ENCODE measurements at places on chromosomes 5 and 9.

- no peak for DNase-seq
Observed at GRCh38 chr5:55888205-55888604, 37.0 kb downstream of the IL31RA start.

DNA sequence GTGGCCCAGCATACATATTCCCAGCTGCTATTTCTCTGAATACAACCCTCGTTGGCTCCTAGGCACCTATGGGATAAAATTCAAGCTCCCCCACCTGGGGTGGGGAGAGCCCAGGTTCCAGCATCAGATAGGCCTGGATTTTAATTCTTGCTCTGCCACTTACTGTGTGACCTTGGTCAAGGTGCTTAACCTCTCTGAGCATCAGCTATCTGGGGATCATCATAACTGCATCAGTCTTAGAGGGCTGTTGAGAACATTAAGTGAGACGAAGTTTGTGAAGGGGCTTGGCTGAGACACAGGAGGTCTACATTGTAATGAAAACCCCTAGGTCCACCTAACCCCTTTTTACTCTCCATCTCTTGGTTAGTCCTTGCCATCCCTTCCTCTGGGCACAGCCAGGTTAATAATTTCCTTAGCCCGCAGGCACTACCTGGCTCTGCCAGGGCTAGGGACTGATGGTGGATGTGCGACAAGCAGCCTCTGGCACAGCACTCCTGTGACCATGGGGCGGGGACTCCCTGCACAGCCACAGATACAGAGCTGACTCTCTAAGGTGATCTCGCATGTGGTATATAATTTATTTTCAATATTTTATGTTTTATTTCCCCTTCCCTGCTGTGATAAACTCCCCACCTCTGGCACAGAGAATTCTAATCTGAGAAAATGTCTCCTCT is 68.7 kb downstream of the CRB2 start:
- no peak for DNase-seq

- no peak for DNase-seq
Observed at GRCh38 chr5:32503261-32503660, 58.7 kb upstream of the ZFR start.

- no peak for DNase-seq
Observed at GRCh38 chr5:135891791-135892190, 3.9 kb downstream of the IL9 start.

GRCh38 chr5:89275066-89275855 is 392.3 kb upstream of the MEF2C start:
- DNase-seq = no peak

- no peak for DNase-seq
Observed at GRCh38 chr9:73539881-73540390, 388.3 kb downstream of the ANXA1 start.

DNA sequence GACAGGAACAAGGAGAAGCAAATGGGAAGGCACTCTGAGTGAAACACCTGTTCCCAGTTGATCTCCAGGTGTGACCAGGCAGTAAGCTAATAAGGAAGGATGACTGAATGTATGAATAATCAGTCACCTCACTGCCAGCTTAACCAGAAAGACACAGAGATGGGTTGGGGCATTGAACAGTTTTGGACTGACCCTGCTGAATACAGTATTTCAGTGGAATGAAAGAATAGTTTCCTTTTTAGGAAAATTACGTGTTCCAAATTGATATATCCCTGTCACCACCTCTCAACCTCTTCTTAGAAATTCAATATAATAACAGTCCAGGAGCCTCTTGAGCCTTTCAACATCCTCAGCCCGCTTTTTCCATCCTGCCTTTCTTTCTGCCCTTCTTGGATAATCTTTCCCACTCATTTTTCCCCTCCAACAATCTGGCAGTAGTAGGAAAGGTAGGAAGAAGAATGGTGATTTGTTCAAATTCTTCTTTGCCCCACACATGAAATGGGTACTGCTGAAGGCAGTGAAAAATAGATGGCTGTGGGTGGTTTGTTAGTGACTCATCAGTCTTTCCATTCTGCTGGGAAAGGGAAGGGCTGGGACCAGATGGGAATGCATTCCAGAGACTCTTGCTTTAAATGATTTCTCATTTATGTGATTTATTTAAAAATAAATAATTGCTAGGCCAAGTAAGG is 117.9 kb downstream of the ZSWIM6 start:
- no peak for DNase-seq

Measured in progenitor cell of endocrine pancreas (in vitro differentiated cells).